ENCODE measurements at places on chromosomes 3 and 15.

DNA sequence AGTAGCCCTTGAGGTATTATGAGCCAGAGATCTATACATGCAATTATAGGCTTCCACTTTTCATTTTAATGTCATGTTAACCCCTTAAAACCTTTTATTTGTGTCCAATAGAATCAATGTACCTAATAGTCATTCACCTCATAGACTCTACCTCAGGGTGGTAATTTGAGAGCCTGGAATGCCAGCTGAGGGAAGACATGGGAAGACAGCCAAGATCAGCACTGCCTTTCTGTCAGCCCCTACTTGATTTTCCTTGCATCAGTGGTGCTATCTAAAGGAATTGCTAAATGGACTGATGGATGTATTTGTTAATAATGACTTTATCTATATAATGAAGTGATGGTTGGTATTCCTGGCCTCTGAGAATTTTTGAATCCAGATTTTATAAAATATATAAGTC, 113.3 kb upstream of the GBE1 start:
- DNase-seq: no peak

DNA sequence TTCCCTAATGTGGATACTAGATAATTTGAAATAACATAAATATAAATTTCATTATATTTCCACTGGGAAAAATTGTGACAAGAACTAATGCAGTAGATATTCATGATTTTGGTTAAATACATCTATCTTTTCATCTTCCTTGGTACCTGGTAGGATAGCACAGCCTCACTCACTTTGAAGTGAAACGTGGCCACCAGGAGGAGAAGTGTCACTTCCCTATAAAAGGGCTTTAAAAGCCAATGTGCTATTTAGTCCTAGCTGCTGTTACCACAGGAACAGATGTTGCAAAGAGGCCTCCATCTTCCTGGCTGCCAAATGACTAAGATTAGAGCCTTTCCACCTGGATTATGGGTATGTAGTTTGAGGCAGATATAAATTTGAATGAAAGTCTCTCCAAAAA, 140.0 kb downstream of the PLOD2 start:
- no peak for DNase-seq

DNA sequence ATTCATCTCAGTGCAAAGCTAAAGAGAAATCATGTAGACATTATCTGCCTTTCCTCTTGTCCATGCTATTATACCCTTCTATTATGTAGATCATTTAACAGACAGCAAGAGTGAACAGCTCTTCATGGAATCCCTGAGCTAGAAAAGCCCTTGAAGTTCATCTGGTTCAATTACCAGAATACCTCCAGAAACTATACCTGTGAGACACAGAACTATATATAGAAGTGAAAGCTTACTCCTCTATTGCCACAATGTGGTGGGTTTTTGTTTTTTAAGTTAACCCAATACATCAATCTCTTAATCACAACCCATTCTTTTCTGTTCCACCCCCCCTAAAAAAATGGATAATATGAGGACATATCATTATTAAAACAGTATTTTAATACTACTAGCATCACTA, 347.7 kb downstream of the PLCL2 start:
- DNase-seq: no peak

DNA sequence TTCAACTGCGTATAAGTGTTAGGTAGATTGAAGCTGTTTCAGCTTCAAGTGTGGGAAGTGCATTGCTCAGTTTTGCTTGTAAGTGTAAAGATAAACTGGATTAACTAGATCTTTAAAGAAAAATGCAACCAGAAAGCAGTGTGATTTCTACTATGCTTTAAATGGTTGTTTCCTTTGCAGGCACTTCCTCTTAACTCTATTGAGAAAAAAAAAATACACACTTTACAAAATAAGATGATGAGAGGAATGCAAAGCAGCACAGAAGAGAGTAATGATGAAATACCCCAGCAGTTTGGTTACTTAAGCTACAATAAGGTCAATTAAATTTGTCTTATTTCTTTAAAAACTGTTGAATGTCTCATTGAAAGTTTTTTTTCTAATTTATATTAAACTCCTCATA, 40.8 kb downstream of the DPH6 start:
- DNase-seq: no peak

- no peak for DNase-seq
Observed at GRCh38 chr3:120552184-120553172, 43.7 kb upstream of the NDUFB4 start.

DNA sequence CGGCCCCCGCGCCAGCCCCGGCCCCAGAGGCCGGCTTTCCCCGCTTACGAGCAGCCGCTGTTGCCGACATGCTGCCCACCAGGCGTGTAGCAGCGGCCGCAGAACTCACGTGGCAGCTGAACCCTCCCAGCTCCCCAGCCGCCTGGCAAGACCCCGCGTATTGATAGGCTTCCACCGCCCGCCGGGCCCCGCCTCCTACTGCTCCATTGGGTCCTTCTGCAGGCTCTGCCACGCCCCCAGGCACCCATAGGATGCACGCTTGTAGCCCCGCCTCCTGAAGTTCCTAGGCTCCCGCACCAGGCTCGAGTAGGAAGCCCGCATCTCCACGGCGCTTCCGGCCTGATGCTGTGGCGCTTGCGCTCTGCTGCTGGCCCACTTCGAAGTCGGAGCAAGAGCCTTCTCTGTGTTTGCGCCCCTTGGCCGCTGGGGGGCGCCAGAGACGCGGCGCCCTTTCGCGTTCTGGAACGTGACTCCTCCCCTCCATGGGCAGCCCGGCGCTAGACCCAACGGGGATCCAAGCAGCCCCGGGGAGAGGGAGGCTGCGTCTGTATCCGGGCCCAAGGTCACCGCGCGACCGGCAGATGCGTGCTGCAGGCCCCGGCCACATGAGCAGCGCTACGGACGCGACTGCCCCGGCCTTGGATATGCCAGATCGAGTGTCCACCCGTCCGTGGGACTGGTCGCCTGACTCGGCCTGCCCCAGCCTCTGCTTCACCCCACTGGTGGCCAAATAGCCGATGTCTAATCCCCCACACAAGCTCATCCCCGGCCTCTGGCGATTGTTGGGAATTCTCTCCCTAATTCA, at the start of the genes PARP3 and RRP9:
TSS of gene PARP3 (plus strand) at position 566 of the 805 bp plus-strand sequence. CDS start 993 bp downstream, outside the sequence.
TSS of gene RRP9 (minus strand) at position 107 of the 805 bp plus-strand sequence. CDS start at position 70, 37 bp downstream.
- peak; percentile 99 for DNase-seq

All from activated CD4-positive, alpha-beta T cell treated with anti-CD3 and anti-CD28 coated beads for 1 hour (primary cell).